ENCODE measurements at places on chromosomes 4 and X.
A peak's percentile ranks its signal among the peaks of the same experiment; 100 is the strongest.

GRCh38 chrX:46308110-46308509, 237.1 kb downstream of the ZNF674 start:
- DNase-seq = no peak

DNA sequence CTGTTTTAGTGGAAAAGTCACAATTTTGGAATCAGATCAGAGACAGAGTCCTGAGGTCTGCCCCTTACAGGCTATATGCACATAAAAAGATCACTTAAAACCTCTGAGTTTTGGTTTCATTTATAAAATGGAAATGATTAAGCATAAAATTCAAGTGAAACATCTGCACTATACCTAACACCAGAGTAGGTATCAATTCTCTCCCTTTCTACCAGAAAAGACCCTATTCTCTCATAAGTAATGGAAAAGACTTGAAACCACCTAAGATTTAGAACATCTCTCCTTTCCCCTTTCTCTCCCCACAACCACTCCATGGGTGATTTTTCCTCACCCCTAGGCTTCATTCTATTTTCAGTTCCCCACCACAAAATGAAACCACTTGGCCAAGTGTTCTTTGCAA, 907 bp downstream of the LHFPL1 start:
- DNase-seq = no peak

- DNase-seq = peak; percentile 61
Measured at GRCh38 chrX:107826238-107827029, 768 bp downstream of the MID2 start.

- DNase-seq = no peak
Measured at GRCh38 chr4:70356185-70356584, 4.4 kb upstream of the SMR3A start.

- no peak for DNase-seq
Measured at GRCh38 chr4:155667222-155667567, 547 bp downstream of the GUCY1A1 start.

DNA sequence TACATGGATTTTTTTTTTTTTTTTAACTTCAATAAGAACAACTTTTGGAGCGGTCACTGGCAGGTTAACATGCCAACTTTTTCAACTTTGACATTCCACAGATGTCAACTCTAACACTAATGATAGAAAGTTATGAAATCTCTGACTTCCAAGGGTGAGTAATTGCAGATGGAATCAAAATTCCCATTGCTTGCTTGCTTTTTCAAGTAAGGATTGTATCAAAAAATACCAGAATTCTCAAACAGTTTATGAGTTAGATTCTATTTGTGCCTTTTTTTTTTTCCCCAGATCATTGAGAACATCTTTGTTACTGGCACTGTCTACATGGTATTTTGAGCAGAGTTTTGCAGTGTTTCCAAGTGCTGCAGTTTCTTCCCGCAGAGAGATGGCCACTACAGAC, 50.3 kb upstream of the OTUD4 start:
- DNase-seq = peak; percentile 56

DNA sequence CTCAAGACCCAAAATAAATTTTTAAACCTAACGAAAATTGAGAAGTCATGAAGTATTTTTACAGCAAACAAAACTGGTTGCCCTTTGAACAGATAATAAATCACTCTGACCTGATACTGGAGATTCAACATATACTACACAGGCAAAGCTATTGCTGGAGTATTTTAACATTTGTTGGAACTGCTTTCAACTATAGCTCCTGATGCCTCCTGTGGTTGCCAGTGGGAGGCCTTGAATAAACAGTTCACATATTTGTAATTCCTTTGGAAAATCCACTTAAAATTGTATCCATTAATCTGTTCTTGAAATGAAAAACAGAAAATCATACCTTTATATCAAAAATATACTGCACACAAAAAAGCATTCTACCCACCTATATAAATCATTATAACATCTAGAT, 605.1 kb downstream of the KCTD8 start:
- DNase-seq = peak; percentile 10

DNA sequence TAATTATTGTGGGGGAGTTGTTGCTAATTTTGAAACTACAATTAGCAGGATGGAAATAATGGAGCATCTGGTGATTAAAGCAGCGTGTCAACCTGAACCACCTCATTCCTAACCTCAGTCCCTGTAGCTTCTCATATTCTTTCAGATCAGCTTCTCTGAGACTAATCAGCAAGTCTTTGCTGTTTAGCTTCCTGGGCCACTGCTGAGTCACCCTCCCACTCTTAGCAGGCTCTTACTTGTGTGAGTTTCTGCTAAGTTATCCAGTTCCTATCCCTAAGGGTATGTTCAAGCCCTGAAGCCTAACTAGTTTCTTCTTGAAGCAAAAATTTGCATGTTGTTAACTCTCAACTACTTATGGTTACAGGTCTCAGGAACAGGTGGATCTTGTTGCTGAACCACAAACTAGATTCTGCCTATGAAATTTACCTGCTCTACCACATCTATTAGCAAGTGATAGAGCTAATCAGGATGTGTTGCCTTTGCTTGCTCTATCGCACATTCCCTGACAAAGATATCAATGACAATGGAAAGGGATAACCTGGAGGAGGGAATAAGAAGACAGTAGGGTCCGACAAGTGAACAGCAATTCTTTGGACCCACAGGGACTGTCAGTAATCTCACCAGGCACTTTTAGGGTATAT, 134.2 kb downstream of the EIF4E start:
- DNase-seq = peak; percentile 59

DNA sequence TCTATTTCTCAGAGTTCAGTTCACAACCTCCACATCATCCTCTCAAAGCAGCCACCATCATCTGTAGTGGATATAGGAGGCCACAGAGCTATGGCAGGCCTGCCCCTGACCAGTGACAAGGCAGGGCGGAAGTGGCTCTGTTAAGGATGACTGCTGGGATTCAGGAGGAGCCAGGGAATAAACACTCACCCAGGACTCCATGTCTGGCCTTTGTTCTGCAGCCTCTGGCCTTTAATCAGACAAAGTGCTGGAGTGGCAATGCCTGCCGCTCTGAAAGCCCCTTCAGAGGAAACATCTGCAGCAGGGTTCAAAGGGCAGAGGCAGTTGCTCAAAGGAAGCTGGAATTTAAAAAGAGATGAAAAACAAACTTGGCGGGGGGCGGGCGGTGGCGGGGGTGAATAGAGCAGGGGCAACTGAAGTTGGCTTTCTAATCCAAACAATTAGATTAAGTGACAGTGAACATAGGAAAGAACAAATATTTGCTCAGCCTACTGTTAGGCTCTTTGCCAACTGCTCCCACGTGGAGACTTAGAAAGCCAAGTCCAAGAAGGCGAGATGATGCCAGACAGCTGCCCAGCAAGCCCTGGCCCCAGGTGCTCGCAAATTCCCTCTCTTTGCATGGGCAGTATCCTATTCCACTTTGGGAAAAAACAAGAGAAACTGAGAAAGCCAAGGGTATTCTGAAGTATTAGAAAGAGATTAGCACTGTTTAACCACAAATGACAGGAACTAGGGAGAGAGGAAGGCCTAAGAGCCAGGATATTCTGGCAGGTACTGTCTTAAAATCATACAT, 5.5 kb downstream of the MPP1 start:
- no peak for DNase-seq

DNA sequence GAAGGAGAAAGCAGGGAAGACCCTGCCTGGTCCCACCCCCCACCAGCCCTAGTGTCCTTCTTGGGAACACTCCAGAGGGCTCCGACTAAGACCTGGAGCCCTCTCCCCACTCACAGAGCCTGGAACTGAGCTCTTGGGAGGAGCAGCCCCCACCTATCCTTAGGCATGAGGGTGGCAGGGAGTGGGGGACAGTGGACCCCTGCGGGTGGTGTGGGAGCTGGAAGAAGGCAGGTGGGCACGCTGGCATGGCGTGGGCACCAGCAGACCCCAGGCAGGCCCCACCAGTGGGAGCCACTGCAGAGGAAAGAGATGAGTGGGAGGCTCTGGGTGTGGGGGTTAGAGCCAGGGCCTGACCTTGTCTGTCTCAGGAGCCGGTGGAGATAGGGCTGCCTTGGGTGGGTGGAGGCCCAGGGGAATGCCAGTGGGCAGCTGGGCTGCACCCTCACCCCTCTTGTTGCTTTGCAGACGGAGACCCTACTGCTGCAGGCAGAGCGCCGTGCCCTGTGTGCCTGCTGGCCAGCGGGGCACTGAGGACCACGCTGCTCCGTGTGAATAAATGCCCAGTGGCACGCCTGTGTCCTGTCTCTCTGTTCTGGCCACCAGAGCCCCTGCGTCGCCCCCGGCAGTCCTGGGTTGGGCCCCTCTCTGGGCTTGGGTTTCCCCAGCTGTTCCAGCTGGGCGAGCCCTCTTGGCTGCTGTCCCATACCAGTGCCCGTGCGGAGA, 15.6 kb upstream of the NAT8L start:
- DNase-seq = no peak

DNA sequence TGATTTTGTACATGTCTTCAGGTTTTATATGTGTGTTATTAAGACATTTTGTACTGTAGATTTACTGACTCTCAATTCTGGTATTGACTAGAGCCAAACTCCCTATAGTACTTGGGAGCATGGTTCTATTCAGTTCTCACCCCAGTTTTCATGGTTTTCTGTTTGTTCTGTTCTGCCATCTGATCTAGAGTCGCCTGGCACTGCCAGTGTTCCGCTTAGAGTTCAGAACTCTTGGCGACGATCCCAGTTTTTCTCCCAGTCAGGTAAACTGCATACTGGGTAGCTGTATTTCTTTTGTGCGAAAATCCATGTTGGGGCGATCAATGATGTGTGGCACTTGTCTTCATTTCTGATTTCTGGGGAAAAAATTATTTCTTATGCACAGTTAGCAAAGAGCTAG, 78.0 kb downstream of the PHOX2B start:
- no peak for DNase-seq

DNA sequence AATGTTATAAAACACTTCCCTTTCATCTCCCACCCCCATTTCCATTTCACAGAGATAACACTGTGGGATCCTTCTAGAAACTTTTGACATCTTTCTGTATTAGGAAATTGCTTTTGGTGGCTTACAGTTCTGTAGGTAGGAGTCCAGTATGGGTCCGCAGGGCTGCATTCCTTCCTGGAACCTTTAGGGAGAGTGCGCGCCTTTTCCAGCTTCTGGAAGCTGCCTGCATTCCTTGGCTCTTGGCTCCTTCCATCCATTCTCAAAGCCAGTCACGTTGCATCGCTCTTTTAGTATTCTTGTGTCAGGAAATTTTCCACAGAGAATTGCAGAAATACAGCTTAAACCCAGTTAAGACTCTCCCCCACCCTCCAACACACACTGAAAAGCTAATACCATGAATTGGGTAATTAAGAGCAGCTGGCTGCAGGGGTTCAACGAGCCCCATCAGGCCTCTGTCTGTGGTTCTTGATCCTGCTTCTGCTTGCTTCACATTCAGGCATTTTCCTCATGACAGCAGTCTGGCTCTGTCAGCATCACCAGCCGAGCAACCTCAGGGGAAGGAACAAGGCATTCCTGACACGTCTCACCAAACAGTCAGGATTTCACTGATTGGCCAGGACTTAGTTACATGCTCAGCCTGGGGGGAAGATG, 48.8 kb downstream of the SEPTIN11 start:
- peak; percentile 73 for DNase-seq

DNA sequence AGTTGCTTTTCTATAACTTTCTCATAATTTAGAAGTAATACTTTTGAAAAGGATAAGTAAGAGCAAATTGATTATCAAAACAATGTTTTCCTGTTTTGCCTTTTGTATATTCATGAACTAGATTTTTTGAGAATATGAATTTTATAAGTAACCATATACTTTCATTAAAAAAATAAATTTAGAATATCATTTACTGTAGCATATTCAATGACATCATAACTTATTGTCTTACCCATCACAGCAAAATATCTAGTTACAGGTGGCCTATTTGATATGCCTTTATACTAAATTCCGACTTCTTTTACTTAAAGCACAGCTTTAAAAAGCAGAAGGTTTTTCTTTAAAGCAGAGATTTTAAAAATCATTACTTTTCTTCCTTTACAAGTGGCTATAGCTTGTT, 20.1 kb downstream of the BLTP1 start:
- no peak for DNase-seq

DNA sequence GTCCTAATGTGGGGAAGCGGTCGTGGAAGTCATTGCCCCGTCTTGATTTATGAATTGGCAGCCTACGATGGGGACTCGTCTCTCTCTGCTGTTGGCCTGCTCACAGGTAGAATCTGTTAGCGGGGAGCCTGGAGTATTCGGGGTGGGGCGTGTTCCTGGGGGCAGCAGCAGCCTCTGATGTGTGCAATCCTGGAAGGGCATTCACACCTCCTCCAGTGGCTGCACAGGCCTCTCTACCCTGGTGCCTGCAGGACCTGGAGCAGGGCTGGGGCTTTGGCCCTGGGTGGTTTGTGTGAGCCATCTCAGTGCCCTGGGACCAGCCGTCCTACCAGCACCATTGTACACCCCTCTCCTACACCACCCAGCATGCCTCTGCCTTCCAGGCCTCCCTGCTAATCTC, 340.9 kb downstream of the ARHGAP10 start:
- no peak for DNase-seq

- DNase-seq = peak; percentile 0
Measured at GRCh38 chrX:69361311-69361845, 142.7 kb upstream of the NALF2 start.

DNA sequence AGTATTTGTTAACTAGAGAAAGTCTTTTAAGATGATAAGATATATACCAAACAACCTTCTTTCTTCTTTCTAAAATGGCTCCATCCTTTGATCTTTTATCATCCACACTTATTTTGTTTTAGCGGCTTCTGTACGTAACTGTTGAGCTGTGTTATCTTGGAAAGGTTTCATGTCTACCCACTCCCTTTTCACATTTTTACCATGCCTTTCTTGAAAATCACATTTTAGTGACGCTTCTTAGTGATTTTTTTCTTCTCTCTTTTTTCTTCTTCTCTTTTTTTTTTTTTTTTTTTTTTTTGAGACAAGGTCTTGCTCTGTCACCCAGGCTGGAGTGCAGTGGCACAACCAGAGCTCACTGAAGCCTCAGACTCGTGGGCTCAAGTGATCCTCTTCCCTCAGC, 135.1 kb downstream of the CHIC2 start:
- DNase-seq = peak; percentile 84

- DNase-seq = no peak
Measured at GRCh38 chr4:153084224-153084979, 119.8 kb upstream of the TRIM2 start.

DNA sequence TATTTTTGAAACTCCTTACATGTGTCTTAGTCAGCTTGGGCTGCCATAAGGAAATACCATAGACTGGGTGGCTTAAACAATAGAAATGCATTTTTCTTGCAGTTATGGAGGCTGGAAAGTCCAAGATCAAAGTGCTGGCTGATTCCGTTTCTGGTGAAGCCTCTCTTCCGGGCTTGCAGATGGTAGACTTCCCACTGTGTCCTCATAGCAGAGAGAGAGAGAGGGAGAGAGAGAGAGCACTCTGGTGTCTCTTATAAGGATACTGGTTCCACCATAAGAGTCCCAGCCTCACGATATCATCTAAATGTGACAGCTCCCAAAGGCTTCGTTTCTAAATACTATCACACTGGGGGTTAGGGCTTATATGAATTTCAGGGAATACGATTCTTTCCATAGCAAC, 39.7 kb downstream of the ENPEP start:
- no peak for DNase-seq

DNA sequence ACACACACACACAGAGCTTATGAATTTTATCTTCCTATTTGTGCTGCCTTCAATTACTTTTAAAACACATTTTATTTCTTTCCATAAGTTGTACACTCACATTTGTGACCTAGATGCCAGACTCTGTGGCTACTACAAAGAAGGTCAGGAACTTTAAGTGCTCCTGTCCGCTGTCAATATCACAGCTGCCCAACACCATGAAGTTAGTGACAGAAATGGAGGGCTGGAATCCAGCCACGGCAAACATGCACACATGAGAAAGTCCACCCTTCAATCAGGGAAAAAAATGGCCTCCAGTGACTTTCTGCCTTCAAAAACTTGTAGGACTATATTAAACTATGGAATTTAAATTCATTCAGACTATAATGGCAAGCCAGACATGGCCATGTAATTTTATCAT, 334.4 kb upstream of the FSTL5 start:
- DNase-seq = no peak

GRCh38 chr4:123748806-123749205, 352.2 kb downstream of the SPRY1 start:
- no peak for DNase-seq

Data from amniotic epithelial cell (primary cell).